Activated CD4-positive, alpha-beta T cell treated with anti-CD3 and anti-CD28 coated beads, Interleukin-2, amount 50 U/mL, for 1 hour (primary cell): ENCODE measurements at places on chromosomes 16 and 17.
A peak's percentile ranks its signal among the peaks of the same experiment; 100 is the strongest.

- DNase-seq: no peak
Observed at GRCh38 chr17:72717276-72717675, 375.2 kb downstream of the SLC39A11 start.

DNA sequence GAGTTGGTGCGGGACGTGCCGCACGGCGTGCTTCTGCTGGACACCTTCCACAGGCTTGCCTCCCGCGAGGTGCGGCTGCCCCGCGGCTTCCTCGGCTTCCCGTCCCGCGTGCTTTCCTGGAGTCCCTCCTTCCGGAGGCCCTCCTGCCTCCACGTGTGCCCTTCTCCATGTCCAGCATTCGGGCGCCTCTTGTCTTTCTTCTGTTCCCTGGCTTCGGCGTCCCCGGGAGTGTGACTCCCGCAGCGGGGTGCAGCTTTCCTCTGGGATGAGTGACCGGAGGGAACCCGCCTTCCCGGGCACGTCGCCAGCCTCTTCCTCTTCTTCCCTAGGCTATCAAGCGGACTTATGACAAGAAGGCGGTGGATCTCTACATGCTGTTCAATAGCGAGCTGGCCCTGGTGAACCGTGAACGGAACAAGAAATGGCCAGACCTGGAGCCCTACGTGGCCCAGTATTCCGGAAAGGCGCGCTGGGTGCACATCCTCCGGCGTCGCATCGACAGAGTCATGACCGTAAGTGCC is 23.0 kb downstream of the DNAH2 start:
- DNase-seq: no peak

DNA sequence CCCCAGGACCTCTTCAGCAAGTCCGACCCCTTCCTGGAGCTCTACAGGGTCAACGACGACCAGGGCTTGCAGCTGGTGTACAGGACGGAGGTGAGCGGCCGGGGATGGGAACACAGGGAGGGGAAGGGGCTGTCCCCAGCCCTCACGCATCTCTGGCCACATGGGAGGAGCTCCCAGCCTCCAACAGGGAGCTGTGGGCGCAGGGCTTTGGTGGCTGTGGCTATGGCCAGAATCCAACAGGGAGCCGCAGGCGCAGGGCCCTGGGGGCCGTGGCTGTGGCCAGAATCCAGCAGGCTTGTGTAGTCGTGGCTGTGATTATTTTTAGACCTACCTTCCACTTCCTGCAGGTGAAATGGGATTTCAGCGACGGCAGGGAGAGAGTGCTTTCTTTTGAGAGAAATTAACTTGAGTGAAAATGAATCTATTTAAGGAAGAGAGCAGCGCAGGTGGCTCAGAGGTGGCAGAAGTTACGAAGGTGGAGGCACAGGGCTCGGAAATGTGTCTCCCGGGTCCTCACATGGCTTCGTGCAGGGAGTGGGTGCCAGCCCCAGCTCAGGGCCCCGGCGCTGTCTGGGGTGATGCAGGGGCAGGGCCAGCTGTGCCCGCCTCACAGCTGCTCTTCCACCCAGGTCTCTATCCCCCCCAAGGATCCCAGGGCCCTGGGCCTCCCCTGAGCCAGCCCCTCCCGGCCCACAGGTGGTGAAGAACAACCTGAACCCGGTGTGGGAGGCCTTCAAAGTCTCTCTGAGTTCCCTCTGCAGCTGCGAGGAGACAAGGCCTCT is 9.4 kb downstream of the CPNE7 start:
- DNase-seq: no peak

DNA sequence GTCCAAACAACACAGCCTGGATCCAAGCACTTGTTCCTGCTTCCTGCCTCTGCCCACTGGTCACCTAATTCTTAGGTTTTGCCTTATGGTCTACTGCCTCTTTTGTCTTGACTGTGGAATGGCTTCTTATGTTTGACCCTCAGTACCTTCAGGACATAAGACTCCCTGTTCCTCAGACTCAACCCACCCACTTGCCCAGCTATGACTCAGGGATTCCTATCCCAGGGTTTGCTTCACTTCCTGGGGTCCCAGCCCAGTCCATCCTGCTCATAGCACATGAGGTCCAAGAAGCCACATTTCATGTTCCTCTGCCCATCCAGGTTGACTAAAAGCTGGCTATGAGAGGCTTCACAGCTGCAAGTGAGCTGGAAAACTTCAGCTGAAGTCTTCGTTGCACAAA is 320.9 kb upstream of the CDH5 start:
- DNase-seq: no peak

GRCh38 chr16:50657241-50657640 is 23.9 kb downstream of the SNX20 start:
- no peak for DNase-seq

DNA sequence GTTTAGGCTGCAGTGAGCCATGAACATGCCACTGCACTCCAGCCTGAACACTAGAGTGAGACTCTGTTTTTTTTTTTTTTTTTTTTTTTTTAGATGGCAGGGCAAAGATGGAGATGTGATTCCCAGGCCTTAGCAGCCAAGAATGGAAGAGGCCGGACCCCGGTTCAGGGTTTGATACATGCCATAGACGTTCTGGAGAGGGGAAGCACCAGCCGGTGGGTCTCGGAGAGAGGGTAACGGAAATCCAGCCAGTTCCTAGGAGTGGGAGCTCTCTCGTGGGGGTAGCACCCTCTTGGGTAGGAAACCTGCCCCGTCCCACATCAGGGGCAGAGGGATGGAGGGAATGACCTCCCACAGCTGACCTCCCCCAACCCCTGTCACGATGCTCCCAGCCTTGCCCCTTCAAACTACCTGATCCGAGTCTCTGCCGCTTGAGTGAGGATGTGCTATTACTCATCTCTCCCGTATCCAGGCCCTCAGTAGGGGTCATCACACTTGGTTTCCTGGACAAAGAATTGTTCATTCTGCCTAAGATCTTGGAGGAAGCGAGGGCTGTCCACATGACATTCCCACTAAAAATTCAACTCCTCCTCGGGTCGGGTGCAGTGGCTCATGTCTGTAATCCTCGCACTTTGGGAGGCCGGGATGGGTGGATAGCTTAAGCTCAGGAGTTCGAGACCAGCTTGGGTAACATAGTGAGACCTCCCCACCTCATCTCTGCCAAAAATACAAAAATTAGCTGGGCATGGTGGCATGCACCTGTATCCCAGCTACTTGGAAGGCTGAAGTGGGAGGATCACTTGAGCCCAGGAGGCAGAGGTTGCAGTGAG is 47.3 kb downstream of the MIS12 start:
- DNase-seq: no peak

DNA sequence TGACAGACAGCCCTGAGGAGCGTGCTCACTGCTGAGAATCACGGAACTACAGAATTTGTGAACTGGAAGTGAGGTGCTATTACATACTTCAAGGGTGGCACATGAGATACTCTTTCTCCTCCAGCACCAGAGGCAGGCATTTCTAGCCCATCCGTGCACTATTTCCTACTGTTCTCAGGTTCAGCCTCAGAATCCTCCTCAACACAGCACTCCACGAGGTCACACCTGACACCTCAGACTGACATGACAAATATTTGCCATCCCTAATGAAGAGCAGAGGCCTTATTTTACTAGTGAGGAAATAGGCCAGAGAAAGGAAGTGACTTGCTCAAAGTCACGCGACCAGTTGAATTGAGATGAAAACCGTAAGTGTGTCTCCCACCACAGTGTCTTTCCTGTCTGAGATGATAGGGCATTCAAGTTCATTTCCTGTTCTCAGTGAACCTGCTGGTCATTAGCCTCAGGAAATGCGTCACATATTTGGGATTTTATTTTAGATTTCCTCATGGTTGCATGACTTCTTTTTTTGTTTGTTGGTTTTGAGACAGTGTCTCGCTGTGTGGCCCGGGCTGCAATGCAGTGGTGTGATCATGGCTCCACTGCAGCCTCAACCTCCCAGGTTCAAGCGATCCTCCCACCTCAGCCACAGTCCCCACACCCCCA is 23.6 kb downstream of the SEZ6 start:
- peak; percentile 30 for DNase-seq

DNA sequence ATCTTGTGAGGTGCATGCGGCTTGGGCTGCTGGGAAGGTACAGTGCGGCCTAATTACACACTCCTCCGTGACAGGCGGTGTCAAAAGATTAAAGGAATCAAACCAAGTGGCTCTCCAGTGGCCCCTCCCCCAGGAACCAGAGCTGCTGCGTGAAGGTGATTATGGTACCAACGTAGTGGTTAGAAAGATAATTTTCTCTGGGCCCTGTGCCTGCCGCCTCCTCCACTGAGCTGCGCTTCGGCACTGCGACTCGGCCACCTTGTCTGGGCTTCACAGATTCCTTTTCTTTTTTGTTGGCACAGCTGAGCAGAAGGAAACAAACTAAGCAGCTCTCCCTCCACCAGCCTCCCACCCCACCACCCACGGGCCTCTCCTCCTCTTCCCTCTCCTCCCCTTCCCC is 113.2 kb upstream of the SDK2 start:
- no peak for DNase-seq

GRCh38 chr17:45918241-45918745 is 23.9 kb downstream of the MAPT start:
- DNase-seq: no peak

- no peak for DNase-seq
Observed at GRCh38 chr16:22394121-22394520, 19.7 kb upstream of the CDR2 start.
